Neural progenitor cell (in vitro differentiated cells): ENCODE measurements at places on chromosomes 13 and 19.
A peak's percentile ranks its signal among the peaks of the same experiment; 100 is the strongest.

- DNase-seq: no peak
Observed at GRCh38 chr19:34232566-34233481, 21.5 kb upstream of the GARRE1 start.

DNA sequence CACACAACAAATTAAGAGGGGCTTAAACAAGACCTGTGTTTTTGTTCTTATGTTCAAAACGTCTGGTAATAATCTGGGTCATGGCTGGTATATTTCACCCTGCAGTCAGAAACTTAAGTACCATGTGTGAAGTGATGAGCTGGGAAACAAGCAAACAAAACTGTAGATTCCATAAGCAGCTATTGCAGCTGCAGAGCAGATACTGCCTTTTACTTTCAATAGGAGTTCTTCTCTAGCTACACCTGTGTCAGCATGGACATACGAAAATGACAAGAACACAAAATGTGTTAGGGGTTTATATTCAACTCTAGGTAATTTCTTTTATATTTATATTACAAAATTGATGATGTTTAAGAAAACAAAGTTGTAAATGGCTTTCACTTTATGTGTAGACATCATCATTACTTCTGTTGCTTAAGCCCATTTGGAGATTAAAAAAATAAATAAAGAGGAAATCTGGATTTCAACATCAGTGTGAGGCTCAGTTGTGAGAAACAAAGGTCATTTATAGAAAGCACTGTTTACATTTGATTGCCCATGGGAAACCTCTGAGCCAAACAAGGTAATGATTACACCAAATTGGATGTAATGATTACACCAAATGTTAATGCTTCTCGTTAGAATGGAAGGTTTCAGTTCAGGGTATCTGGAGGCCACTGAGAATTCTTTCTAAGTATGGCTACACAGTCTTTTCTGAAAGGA is 451.0 kb upstream of the SLC10A2 start:
- no peak for DNase-seq

- DNase-seq: peak; percentile 74
Observed at GRCh38 chr13:80979035-80979641, 638.2 kb upstream of the SPRY2 start.

DNA sequence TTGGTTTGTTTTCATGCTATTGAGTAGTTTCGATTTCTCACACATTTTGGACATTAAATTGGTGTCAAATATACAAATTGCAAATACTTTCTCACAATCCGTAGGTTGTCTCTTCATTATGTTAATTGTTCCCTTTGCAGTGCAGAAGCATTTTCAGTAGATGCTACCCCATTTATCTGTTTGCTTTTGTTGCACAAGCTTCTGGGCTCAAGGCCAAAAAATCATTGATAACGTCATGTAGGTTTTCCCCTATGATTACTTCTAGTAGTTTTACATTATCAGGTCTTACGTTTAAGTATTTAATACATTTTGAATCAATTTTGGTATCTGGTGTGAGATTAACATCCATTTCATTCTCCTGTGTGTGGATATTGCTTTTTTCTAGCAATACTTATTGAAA is 14.0 kb upstream of the ZNF347 start:
- no peak for DNase-seq

- DNase-seq: no peak
Observed at GRCh38 chr19:29273000-29273640, 60.2 kb upstream of the UQCRFS1 start.

DNA sequence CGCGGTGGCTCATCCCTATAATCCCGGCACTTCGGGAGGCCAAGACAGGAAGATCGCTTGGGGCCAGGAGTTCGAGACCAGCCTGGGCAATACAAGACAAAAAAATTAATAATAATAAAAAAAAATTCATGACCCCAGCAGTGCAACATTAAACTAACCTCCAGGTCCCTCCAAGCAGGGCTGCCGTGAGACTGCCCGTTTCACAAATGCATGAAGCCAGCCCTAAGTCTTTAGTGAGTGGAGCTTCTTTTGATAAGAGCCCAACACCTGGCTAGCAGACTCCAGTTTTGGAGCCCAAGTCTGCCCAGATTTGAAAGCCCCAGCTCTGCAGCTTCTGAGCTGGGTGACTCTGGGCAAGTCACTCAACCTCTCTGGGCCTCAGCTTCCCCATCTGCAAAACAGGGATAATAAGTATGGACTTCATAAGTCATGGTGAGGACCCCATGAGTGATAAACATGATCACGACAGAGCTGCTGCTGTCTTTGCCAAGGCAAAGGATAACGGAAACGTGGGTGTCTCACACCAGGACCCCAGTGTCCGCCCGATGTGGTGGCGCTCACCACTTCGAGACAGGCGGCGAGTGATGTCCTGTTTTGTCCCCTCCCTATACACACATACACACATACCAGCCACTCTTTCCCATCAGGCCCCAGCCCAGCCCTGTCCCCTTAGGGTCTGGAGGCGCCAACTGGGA is 38.4 kb upstream of the NANOS3 start:
- no peak for DNase-seq

DNA sequence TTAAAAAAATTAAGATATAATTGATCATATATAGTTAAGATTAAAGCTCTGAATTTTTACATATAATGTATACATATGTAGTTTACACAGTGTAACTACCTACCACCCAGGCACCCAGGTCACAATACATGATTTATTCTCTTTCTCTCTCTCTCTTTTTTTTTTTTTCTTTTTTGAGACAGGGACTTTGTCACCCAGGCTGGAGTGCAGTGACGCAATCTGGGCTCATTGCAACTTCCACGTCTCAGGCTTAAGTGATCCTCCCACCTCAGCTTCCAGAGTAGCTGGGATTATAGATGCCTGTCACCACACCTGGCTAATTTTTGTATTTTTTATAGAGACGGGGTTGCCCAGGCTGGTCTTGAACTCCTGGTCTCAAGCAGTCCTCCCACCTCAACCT is 18.8 kb upstream of the CLASRP start:
- DNase-seq: no peak

DNA sequence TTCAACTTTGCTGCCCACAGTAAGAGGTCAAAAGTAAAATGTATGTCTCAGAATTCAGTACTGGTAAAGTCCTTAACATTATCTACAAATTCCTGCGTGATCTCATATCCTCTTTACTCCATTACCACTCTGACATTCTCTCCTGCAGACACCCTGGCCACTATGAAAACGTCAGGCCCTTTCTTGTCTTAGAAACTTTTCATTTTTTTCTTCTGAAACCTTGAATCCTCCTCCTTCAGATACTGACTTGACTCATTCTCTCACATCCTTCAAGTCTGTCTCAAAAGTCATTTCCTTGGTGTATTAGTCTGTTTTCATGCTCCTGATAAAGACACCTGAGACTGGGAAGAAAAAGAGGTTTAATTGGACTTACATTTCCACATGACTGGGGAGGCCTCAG is 262.3 kb downstream of the POU4F1 start:
- no peak for DNase-seq

- no peak for DNase-seq
Observed at GRCh38 chr19:17058236-17058635, 17.0 kb downstream of the HAUS8 start.

DNA sequence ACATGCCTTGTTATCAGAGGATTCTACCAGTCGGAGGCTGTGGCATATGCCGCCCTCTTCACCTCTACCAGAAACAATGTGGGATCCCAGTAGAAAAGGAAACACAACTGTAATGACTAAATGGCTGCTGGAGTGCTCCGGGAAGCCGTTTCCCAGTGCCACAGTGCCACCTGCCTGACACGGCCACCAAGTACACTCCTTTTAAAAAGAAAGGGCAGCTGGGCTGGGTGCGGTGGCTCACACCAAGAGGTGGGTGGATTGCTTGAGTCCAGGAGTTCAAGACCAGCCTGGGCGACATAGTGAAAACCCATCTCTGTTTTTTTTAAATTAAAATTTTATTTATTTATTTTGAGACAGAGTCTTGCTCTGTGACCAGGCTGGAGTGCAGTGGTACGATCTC is 67.3 kb downstream of the TRPM4 start:
- DNase-seq: peak; percentile 74

- DNase-seq: no peak
Observed at GRCh38 chr13:95204231-95204765, 97.0 kb downstream of the ABCC4 start.

- no peak for DNase-seq
Observed at GRCh38 chr19:55529636-55530234, 7.2 kb downstream of the SBK2 start.

- no peak for DNase-seq
Observed at GRCh38 chr13:99015606-99016490, 38.0 kb upstream of the DOCK9 start.

DNA sequence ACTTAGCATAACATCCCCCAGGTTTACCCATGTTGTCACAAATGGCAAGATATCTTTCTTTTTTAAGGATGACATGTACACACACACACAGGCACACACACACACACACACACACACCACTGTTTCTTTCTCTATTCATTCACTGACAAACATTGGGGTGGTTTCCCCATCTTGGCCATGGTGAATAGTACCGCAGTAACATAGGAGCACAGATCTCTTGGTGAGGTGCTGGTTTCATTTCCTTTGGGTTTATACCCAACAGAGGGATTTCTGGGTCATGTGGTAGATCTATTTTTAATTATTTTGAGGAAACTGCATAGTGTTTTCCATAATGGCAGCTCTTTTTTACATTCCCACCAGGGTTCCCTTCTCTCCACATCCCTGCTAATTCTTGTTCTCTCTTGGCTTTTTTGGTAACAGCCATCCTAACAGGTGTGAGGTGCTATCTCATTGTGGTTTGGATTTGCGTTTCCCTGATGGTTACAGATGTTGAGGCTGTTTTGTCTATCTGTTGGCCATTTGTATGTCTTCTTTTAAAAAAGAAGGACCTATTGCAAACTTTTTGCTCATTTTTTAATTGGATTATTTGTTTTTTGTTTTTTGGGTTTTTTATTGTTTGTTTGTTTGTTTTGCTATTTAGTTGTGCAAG is 251.7 kb upstream of the IRS2 start:
- no peak for DNase-seq

DNA sequence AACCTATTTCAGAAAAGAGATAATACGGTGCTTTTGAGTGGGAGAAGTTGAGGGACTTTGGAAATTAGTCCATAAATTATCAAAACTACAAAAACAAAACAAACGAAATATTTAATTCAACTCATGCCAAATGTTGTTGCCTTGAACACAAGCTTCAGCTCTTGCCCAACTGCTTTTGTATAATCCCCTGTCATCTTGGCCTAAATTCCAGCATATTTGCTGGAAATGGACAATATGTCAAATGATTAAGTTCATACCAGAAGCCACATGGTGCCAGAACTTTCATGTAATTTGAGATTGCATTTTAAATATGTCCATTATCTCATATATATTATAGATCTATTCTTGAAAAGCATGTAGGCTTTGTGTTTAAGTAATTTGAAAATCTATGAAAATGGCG is 373.7 kb upstream of the SLITRK6 start:
- no peak for DNase-seq

DNA sequence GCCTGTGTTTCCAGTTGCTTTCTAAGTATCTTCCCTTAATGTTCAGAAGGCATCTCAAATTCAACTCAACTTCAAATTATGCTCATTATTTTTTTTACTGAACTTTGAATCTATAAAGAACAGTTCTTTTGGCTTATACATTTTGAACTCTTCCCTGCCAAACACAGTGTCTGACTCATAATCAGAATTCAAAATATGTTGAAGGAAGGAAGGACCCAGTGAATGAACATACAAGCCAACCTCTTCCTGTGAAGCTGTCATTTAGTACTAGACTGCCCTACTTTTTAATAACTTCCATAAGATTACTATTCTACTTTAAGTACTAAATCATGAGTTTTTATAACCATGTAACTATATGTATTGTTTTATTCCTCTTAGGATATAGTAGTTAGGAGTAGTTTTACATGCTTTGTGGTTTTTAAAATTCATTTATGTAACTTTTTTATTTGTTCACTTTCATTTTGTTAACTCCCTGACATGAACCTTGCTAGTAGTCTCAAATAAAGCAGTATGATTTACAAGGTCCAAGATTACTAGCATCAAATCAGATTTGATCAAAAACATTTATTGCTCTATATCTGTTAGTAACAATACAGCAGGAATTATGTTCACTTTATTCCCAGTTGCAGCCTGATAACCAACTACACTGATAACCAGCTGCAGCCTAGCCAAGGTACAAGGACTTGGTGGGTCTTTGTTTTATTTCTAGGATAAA is 6.4 kb downstream of the NUDT15 start:
- no peak for DNase-seq

GRCh38 chr13:42602906-42603305 is 29.0 kb downstream of the TNFSF11 start:
- no peak for DNase-seq

GRCh38 chr19:11261971-11262839 is at the start of gene DOCK6:
TSS of gene DOCK6 (minus strand) at chr19:11262524. CDS start at chr19:11262440, 84 bp downstream.
- DNase-seq: peak; percentile 80

DNA sequence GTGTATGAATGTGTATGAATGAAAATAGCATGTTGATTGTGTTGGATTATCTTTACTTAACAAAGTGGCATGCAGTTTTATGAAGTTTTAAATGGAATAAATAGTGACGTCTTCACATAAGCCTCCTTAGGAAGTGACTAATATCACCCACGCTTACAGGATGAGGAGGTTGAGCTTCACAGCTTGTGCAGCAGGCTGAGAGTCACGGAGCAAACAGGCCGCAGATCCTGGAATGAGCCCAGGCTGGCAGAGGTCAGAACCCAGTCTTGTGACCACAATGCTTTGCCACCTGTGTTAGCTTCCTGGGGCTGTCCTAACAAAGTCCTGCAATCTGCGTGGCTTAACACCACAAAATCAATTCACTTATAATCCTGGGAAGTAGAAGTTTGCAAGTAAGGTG is 20.8 kb downstream of the LAIR2 start:
- DNase-seq: no peak

DNA sequence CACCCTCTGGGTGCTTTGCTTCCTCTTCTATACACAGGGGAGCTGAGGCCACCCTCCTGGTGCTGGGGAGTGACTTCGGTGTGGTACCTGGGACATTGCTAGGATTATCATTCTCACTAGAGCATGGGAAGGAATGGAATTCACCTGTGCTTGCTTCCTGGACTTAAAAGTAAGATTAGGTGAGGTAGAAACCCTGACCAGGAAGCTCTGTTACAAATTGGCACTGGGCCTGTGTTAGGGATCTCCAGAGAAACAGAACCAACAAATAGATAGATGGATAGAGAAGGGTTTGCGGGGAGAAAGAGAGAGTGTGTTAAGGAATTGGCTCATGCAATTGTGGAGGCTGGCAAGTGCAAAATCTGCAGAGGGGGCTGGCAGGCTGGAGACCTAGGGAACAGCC is 13.9 kb upstream of the SIAH3 start:
- DNase-seq: no peak

GRCh38 chr19:3516675-3517207 is 10.6 kb downstream of the FZR1 start:
- no peak for DNase-seq

DNA sequence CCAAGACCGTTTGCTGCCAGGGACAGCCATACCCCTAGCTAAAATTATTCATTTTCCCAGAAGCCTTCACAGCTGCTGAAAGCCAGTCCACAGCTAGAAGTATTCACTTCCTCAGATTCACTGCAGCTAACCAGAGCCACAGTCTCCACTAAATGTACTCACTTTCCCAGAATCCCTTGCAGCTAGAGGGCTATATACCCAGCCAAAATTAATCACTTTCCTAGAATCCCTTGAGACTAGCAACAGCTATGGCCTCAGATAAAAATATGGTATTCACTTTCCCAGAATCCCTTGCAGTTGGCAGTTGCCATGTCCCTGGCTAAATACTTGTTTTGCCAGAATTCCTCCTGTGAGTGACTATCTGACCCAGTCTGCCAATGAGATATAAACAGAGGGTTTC is 13.8 kb upstream of the MEIS3 start:
- no peak for DNase-seq
